ENCODE measurements at places on chromosomes 11 and 22.

- DNase-seq, result no peak
Observed at GRCh38 chr11:114604179-114604813, 8.7 kb upstream of the NXPE4 start.

GRCh38 chr11:575313-575995, 816 bp upstream of the PHRF1 start:
- DNase-seq, result no peak

DNA sequence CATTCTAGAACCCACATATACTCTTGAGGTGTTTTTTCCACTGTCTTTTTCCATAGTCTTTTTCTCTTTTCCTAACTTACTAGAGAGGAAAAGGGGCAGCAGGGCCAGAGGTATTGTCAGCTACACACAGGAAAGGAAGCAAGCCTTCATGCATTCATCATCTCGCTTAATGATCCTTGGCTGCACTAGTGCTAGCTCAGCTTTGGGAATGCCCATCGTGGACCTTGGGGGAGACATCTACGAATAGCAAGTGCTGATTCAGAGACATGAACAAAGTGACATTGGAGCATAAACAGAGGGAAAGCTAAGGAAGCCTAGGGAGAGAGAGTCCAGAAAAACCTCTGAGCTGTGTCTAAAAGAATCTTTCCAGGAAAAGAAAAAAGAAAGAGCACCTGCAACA, 466.3 kb upstream of the ARHGAP42 start:
- DNase-seq, result no peak

- DNase-seq, result no peak
Observed at GRCh38 chr11:20626279-20626678, 26.9 kb downstream of the SLC6A5 start.
